ENCODE measurements at places on chromosomes 2 and 18. TPM values are rescaled to one million over a fixed set of nuclear protein-coding genes. Genes with fewer than 3 reads are reported as not detected.

GRCh38 chr18:48974304-48975119, 23.7 kb upstream of the SMAD7 start:
- no peak for DNase-seq

DNA sequence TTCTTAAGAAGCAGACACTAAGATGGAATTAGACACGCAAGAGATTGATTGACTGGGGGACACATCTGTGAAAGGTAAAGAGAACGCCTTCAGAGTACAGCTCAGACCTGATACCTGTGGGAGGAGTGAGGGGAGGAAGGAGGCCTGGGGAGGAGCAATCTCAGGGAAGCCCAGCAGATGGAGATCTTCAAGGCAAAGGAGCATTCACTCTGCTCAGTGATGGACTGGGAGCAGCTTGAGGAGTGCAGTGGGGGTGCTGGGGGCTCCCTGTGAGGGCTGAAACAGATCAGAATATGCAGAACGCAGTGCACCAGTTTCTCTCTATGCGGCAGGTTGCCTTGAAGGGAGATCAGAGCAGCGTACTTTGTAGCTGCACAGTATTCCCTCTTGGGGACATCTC, 103.7 kb upstream of the ATP8B1 start:
- DNase-seq = peak; percentile 27

DNA sequence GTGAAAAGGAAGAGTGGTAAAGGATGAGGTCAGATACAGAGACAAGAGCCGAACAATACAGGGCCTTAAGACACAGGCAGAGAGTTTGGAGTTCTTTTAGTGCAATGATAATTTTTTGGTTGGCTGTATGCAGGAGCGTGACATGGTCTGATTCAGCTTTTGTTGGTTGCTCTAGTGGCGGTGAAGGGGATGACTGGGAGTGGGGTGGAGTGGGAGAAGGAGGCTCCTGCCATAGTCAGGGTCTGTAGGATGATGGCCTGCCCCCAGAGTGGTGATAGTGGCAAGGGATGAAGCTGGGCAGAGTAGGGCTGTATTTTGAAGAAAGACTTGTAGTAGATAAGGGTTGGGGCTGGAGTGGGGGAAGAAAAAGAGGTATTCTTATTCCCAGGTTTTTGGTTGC, 306.6 kb upstream of the VWC2L start:
- no peak for DNase-seq

DNA sequence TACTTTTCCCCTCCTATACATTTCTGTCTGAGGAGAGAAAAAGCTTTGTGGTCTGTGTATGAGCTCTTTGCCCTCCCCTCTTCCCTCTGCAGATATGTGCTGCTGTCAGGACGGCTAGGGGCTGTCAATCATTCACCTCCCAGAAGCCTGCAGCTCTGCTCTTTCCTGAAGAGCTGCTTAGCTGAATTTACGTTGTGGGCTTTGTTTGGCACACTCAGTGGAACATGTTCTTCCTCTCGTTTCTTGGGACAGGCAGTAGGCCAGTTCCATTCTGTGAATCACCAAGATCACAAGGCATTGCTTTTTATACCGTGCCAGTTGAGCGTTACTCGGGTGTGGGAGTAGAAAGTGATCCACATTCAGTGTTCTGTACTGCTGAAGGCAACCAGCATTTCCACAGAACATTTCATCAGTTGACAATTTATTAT, 136.7 kb downstream of the LAMA3 start:
- DNase-seq = peak; percentile 93

DNA sequence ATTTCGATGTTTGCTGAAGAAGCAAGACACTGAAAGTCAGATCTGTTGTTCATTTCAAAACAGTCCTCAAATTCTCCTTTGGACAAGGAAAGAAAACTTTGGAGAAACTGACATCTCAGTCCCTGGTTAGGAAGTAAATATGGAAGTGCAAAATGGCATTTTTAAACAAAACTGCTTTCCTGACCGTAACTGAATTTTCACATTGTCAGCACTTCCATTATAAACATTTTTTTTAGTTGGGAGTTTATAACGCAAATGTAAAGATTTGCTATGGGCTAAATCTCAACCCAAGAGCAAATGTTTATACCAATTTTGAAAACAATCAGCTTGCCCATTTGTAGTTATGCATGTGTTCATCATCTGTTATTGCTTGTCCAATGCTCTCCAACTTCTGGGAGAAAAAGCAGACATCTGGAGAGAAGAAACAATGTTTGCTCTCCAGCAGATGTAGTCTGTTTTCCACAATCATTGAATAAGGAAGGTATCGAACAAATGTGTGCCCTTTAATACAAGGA, 520.1 kb downstream of the ARHGAP15 start:
- no peak for DNase-seq

DNA sequence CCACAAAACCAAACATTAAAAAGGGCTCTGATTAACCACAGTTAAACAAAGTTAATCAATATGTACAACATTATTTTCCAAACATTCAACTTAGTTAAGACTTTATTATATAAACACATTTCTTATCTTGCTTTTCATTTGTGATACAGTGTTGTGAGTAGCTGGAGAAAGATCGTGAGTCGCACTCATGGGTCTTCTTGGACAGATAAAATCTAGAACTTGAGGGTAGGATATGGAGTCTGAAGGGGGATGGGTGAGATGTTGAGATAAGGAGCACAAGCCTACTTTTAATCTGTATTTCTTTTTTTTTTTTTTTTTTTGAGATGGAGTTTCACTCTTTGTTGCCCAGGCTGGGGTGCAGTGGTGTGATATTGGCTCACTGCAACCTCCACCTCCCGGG, 22.6 kb upstream of the TMEM214 start:
- DNase-seq = no peak

DNA sequence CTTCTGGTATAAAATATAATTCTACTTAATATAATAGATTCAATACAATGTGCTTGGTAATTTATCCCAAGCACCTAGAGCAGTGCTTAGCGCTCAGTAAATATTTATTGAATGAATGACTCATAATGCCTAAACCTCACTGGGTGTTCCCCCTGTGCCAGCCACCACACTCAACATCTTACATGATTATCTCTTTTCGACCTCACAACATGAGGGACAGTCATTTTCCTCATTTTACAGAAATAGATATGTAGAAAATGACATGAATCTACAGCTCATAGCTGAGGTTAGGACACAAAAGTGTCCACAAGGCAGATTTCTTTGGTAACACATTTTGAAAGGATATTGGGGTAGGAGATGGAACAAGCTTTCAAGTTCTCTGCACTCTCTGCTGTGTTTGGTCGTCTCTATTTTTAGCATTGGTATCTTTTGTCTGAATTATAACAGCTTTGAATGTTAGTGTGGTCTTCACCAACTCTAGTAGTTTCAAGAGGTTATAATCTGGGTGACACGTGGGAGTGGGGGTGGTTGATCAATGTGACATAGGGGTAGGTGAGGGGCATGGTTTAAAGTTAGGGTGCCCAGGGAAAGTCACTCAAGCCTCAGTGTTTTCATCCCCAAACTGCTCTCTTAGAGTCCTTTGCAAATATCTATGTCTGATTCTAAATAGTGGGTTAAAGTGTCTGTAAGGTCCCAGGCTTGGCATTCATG, 9.8 kb downstream of the MYOM1 start:
- peak; percentile 5 for DNase-seq

DNA sequence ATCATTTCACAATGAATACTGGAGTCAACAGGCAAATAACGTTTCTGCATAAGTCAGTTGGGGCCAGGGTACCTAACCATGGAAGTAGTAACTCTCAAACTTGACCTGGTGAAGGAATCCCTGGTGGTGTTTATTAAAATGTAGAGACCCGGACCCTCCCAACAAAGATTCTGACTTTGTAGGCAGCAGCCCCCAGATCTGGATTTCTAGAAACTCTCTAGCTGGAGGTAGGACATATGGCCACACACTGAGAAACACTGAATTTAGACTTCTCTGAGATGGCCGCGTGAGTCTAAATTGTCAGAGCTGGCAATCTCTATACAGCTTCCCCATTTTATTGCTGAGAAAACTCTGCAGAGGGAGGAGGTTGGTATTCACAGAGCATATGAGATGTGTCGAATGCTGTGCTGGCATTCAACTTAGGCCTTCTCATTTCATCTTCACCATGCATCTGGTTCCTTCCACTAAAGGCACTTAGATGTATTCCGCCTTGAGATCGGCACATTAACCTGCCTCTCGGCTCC, 278.1 kb downstream of the CYRIA start:
- no peak for DNase-seq

DNA sequence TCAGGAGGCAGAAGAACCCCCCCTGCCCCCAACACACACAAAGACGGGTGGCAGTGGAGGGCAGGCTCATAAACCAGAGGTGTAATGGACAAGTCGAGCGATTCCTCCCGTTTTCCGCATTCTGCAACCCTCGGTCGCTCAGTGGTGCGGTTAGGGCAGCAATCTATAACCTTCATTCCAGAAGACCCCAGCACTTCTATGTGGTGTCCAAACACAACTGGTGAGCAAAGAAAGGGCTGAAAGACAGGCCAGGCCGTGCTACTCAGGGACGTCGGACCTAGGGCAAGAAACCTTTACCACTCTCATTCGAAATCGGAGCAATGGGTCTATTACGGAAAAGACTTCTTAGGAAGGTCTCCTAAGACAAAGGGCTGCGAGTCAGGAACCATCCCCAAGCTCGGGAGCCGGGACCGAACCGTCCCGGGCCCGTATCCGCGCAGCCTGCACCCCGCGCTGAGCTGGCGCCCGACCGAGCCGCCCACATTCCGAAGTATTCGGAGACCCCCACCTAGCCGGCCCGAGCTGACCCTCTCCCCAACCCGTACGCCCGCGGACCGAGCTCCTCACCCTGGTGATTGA, 568 bp downstream of the ARL5A start:
- DNase-seq = no peak

DNA sequence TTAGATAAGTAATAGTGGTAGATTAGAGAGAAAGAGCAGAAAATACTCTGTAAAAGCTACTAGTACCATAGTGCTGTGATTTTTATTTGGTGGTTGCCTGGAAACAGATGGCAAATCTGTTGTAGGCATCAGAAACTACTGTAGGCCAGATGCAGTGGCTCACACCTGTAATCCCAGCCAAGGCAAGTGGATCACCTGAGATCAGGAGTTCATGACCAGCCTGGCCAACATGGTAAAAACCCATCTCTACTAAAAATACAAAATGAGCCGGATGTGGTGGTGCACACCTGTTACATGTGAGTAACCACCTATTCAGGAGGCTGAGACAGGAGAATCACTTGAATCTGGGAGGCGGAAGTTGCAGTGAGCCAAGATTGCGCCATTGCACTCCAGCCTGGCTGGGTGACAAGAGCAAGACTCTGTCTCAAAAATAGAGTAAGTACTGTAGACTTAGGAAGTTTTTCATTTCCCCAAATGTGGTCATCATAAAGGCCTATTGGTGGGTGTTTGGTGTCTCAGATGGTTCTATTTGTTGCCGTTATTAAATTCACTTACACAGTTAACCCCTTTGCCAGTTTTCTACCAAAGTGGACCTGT, 79.6 kb downstream of the SPTBN1 start:
- DNase-seq = no peak

SLC19A3 gene
- total RNA-seq = 0.83 TPM

ERICH2 gene
- total RNA-seq = 1.7 TPM

C2orf78 gene
- not detected for total RNA-seq

CDH2 gene
- total RNA-seq = 18.7 TPM

CAPN14 gene
- 0.21 TPM for total RNA-seq
